A549 treated with AZD2906 at 1 μM for 4 hours (cell line): ENCODE measurements at places on chromosomes 13 and 19. TPM values are rescaled to one million over a fixed set of nuclear protein-coding genes. Genes with fewer than 3 reads are reported as not detected.

Gene ICAM4
- 0.08 to 0.12 TPM (median 0.11 TPM) in 4 of 5 replicates, not detected in the other for total RNA-seq

Gene IGSF23
- total RNA-seq: 0.36 to 0.67 TPM (median 0.42 TPM) in 5 replicates

Gene NDUFA3
- total RNA-seq: 164 to 263 TPM (median 226 TPM) in 5 replicates

Gene LENG9
- total RNA-seq: 4.2 to 7.7 TPM (median 7.0 TPM) in 5 replicates

Gene VSTM2B
- not detected in 5 replicates for total RNA-seq

Gene C1QTNF9B
- total RNA-seq: 0.05 TPM in 1 of 5 replicates, not detected in the others

Gene ANGPTL8
- not detected in 5 replicates for total RNA-seq

Gene GPR42
- total RNA-seq: 0.03 TPM in 1 of 5 replicates, not detected in the others

Gene C19orf33
- 584 to 802 TPM (median 695 TPM) in 5 replicates for total RNA-seq

Gene IFNL1
- total RNA-seq: 0.11 TPM in 1 of 5 replicates, not detected in the others

Gene PROZ
- total RNA-seq: not detected in 5 replicates

Gene KRTDAP
- total RNA-seq: not detected in 5 replicates

Gene ZNF284
- 0.30 to 0.55 TPM (median 0.38 TPM) in 5 replicates for total RNA-seq

Gene ZNF442
- not detected in 5 replicates for total RNA-seq

Gene ZNF549
- total RNA-seq: 1.3 to 2.0 TPM (median 1.6 TPM) in 5 replicates

Gene MBD3L4
- not detected in 5 replicates for total RNA-seq
